ENCODE measurements at places on chromosomes 1 and 21.
A peak's percentile ranks its signal among the peaks of the same experiment; 100 is the strongest.

DNA sequence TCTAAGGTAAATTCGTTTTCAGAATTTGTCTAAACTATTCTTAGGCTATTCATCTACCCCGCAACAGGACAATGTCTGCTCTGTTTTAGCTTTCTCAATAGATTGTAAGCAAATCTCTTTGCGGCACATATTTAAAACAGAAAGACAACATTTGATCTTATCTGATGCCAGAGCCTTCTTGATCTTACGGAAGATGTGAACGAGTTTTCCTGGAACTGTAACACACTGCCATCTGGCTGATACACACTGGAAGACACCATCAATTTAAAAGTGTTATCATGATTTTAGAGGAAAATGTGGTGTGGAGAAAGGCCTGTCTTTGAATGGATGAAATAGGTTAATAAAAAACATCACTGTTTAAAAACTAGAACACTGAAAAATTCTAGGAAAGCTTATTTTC lies 36.1 kb downstream of the COA6 start:
- DNase-seq: peak; percentile 61

- no peak for DNase-seq
Measured at GRCh38 chr1:99704356-99704816, 58.5 kb downstream of the PALMD start.

GRCh38 chr1:155013632-155014031 lies 11.0 kb downstream of the ZBTB7B start:
- no peak for DNase-seq

- no peak for DNase-seq
Measured at GRCh38 chr21:42674351-42674940, 21.0 kb downstream of the PDE9A start.

GRCh38 chr1:206455666-206456344 lies 14.5 kb upstream of the IKBKE start:
- no peak for DNase-seq

DNA sequence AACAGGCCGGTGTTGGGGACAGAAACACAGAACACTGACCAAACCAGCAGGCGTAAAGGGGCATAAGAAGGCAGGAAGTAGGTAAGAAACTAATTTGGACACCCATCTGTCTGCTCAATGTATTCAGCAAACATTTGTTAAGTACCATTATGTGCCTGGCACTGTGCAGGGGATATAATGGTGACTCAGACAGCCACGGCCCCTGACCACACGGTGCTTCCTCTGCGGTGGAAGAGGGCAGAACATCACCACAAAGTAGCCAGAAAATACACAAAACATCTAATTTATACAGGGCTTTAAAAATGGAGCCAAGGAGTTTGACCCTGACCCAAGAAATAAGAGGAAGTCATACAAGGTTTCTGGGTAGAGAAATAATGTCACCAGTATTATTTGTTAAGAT lies 12.9 kb downstream of the DNAJC11 start:
- DNase-seq: no peak

GRCh38 chr1:20358761-20359263 lies 68.1 kb downstream of the VWA5B1 start:
- DNase-seq: no peak
